Mammary microvascular endothelial cell (primary cell): ENCODE measurements at places on chromosomes 5 and 9. TPM values are rescaled to one million over a fixed set of nuclear protein-coding genes. Genes with fewer than 3 reads are reported as not detected.

PCDHGA5 gene
- 0.53 and 0.79 TPM in 2 replicates for total RNA-seq

ANP32B gene
- total RNA-seq = 17.0 and 17.7 TPM in 2 replicates

PCDHA1 gene
- total RNA-seq = not detected in 2 replicates

OMD gene
- not detected in 2 replicates for total RNA-seq

PRDM9 gene
- not detected in 2 replicates for total RNA-seq

KLF4 gene
- 2.2 and 2.6 TPM in 2 replicates for total RNA-seq

FOXD4L5 gene
- not detected in 2 replicates for total RNA-seq

FAM193B gene
- total RNA-seq = 19.7 and 20.1 TPM in 2 replicates

NUTM2F gene
- not detected in 2 replicates for total RNA-seq

PCDHGA12 gene
- 4.7 and 5.9 TPM in 2 replicates for total RNA-seq

CBY3 gene
- not detected in 2 replicates for total RNA-seq

INIP gene
- total RNA-seq = 17.4 and 18.3 TPM in 2 replicates

FOXD4L3 gene
- total RNA-seq = not detected in 2 replicates

GIN1 gene
- 3.7 and 5.0 TPM in 2 replicates for total RNA-seq

DNM1 gene
- not detected in 2 replicates for total RNA-seq

DNAI1 gene
- total RNA-seq = not detected in 2 replicates

SPINK6 gene
- not detected in 2 replicates for total RNA-seq

OBP2B gene
- not detected in 2 replicates for total RNA-seq
